ENCODE measurements at places on chromosomes 3 and 15.
A peak's percentile ranks its signal among the peaks of the same experiment; 100 is the strongest.

- DNase-seq: no peak
These were observed 2.5 kb downstream of the KLF13 start for GRCh38 chr15:31328969-31329639.

DNA sequence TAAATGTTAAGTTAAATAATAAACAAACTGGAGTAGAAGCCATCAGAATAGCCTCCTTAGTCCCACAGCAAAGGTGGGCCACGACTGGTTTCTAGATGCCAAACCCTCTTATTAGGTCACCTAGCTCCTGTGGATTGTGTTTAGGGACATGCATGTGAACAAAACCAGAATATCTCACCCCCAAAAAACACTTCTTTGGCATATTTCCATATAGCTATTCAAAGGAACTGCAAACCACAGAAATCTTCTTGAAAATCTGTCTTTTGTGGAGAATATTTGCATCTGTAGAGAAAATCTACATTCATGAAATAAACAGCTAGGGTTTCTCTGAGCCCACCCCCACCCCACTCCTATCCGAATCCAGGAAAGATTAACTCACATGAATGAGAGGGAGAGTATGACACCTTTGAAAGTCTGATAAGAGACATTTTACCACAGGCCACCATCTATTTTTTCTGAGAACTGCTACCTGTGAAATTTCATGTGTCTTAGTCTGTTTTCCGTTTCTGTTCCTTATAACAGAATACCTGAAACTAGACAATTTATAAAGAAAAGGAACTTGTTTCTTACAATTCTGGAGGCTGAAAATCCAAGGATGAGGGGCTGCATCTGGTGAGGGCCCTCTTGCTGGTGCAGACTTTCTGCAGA, 159.4 kb downstream of the NEK10 start:
- no peak for DNase-seq

DNA sequence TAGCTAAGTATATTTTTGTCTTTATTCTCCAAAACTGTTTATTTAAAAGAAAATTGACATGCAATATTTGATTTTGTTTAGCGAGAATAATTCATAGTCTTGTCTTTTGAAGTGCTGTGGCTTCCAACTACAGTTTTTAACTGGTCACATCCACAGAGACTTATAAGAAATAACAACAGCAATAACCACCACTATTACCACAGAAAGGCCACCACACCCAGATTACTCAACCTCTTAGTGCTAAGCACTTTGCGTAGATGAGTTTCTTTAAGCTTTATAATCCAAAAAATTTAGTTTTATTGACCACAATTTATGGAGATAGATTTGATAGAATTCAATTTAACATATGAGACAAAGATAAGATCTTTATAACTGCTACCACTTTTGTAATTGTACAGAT, 468.4 kb upstream of the UBE2E2 start:
- DNase-seq: no peak

DNA sequence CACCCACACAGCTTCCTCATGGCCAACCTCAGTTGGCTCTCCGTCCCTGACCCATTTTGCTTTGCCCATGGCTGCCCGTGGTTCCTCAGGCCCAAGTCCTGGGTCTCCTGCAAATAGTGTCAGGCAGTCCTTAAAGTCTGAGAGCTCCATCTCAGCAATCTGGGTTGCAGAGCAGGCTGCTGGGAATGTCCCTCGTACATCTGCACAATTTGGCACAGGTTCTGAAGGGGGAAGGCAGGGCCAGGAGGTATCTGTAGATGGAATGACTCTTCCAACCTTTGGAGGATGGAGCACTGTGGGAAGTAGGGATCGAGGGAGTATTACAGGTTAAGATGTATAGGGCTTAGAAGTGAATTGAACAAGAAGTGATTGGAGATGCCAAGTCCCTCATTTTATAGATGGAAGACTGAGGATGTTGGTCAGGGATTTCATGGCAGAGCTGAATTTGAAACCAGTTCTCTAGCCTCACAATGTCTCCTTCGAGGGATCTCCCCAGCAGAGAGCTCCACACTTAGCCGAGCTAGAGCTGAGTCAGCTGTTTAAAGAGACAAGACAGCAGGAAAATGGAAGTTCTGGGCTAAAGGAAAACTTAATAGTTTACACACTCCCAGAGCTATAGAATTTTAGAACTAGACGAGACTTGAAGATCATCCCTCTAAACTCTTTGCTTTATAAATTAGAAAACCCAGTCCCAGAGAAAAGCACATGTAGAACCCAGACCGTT, 9.2 kb downstream of the CKMT1A start:
- DNase-seq: no peak

DNA sequence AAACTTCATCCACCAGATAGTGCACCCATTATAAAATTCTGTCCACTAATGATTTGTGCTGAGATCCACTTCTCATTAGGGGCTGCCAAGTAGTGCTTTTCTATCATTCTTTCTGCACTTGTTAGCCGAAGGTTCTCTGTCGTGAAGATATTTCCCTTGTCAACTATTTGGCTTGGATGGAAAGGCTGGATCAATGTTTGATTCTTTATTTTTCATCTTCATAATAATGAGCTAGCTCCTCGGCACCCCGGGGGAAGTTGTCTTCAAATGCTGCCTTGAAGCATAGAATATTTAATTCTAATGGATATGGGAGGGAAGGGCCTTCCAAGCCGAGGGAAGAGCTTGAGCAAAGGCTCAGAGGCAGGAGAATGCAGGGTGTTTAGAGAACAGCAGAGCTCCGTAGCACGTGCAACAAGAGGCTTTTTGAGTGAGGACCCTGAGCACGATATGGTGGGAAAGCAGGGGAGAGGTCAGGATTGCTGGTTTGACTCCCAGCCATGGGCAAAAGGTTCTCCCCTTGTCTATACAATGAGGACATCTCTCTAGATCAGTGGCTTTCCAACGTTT, 16.3 kb upstream of the MUC20 start:
- DNase-seq: no peak

DNA sequence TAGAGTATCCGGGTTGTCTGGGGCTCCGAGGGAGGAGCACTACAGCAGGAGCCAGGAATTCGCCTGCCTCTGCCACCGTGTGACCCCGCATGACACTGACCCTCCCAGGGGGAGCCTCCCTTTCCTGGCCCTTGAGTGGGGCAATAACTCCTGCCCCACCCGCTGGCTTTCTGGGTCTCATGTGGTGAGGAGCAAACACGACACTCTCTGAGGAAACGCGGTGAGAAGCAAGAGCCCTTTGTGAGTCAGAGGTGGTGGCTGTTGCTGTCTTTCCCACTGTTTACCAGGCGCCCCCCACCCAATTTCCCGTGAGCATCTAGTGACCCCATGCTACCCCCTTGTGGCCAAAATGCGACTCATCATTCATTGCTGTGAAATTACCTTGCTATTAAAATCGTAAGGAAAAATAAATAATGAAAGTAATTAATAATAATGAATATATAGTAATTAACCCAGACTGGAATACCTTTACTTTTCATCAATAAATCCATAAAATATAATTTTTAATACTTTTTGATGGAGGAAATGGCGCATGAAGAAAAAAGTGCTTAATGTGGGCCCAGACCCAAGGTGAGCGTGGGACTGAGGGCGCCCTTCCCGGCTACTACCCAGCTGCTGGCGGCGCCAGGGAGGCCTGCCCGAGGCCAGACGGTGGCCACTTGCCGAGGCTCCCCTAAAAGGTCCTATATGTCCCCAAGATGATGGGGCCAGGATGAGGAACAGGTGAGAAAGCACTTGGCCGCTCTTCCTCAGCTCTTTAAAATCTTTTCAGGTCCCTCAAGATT, 29.3 kb downstream of the CCNL1 start:
- DNase-seq: peak; percentile 60

DNA sequence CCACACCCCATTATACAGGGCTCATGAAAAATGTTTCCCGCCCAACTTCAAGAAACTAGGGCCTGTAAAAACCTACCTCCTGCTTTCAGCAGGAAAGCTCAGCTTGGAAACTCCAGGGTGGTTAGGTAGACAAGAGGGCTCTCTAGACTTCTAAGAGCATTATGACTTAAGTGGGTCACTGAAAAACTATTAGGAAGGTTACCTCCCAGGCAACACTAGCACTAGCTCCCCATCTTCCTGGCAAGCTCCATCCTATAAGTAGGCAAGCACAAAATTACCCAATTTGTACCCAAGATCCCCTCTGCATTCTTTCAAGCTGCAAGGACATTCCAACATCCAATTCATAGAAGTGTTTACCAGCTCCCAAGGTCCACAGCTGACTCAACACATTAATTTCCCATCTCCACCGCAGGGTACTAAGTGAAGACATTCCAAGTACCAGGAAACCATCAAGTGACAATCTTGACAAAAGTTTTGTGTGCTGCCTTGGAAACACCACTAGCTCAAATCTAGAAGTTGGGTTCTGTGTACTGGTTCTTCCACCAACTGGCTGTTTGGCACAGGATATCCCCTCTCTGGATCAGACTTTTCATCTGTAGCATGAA, 46.9 kb downstream of the WNT5A start:
- no peak for DNase-seq

DNA sequence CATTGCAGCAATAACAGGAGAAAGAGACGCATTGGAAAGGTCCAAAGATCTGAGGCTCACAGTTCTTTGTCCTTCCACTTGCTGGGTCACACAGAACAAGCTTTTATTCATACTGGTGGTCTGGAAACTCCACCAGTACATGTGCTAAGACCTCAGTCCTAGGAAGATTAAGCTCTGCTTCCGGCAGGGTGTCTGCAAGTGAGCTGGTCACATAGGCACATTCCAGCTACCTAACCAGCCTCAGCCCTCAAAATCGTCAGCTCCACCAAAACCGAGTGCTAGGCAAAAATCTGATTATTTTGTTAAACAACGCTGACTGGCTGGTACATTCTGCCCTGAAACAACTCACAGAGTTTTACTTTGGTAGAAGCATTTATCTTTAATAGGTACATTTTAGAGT, 2.2 kb downstream of the ZBED2 start:
- DNase-seq: no peak

- no peak for DNase-seq
These were observed 17.9 kb upstream of the COPG1 start for GRCh38 chr3:129231331-129232119.

DNA sequence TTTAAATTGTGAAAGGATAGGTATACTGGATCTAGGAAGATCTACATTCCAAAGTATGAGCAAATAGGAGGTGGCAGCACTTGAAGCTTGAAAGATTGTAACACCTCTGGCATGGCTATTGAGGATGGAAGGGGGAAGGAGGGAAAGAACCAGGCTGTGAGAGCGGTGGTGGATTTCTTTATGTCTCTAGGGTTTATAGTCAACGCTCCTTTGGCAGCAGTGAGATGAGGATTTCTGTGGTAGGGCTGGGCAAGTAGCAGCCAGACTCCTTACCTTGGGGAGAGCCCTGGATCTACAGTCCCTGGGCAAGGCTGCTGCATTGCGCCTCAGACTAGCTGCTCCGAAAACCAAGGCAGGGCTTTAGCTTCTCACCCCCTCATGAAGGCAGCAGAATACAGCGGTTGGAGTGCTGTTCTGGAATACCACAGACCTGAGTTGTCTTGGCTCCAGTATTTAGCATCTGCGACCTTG, 53.2 kb downstream of the MEF2A start:
- peak; percentile 49 for DNase-seq

DNA sequence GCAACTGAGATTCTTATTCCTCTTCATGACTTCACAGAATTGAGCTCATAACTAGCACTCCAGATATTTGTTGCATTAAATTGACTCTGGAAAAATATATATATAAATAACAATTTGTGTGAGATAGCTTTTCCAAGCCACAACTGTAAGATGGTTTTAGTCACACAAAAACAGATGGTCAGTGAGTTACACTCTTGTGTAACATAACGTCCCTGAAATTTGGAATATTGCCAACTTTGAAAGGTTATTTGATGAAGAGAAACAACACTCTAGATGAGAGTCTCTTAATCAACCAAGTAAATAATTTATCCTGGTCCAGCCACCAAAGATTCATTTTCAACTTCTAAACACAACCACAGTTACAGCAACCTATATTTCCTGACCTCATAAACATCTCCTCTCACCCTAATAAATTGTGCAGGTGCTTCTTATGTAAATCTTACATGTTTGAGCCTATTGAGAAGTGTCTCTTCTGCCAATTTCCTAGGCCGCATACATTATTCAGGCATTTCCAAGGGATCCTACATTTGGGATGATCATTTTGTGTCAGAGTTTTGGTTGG, 84.9 kb upstream of the ACP3 start:
- no peak for DNase-seq

GRCh38 chr3:52193065-52193464, 4.9 kb upstream of the ALAS1 start:
- peak; percentile 10 for DNase-seq

- no peak for DNase-seq
These were observed 51.8 kb upstream of the SSR3 start for GRCh38 chr3:156606729-156607128.

GRCh38 chr3:45536316-45536715, 58.2 kb upstream of the LIMD1 start:
- no peak for DNase-seq

- DNase-seq: no peak
These were observed 143.6 kb upstream of the BHLHE40 start for GRCh38 chr3:4835616-4836043.

- DNase-seq: no peak
These were observed 4.9 kb upstream of the MME start for GRCh38 chr3:155075200-155075599.

- no peak for DNase-seq
These were observed 528.4 kb upstream of the RGMA start for GRCh38 chr15:93617443-93617842.

GRCh38 chr15:39511000-39511915, 69.6 kb upstream of the THBS1 start:
- peak; percentile 90 for DNase-seq

- DNase-seq: no peak
These were observed 5.8 kb downstream of the PDHB start for GRCh38 chr3:58427661-58428361.

GRCh38 chr3:159029306-159030026, 227.6 kb downstream of the MFSD1 start:
- DNase-seq: no peak

DNA sequence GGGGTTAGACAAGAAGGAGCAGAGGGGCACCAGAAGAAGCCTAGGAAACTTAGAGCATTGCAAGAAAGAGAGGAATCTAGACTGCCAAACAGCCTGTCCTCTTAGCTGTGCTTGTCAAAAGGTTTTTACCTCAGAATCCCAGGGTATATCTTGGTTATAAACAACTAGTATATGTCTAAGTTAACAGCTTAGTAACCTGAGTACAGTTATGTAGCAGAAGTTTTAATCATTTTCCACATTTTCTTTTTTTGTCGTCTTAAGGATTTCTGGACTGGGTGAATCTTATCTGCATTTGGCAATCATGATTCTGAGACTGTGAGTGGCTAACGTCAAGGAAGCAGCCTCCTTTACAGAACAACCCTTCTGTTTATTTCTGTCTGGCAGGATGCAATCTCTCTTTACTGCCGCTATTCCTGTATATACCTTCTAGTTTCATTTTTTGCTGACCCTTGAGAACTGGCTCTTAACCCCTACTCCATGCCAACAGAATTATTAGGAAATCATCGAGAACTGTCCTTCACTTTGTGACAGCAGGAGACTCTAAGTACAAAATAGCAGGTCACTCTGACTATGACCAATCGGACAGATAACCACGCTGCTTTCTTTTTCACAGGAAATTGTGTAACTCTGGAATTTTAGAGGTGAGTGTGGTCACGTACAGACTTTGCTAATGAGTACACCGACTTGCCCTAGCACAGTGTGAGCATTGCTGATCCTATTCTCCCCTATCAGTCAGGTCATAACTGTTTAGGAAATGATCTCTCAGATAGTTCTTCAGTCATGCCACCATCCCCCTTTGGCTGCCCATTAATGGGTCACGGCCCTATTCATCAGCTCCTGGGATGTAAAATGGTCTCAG, 3.3 kb upstream of the CP start:
- DNase-seq: peak; percentile 72

All from fibroblast of skin of abdomen (primary cell).